ENCODE measurements at places on chromosomes 5 and 9. TPM values are rescaled to one million over a fixed set of nuclear protein-coding genes. Genes with fewer than 3 reads are reported as not detected.

SPINK6 gene
- not detected for total RNA-seq

DNA sequence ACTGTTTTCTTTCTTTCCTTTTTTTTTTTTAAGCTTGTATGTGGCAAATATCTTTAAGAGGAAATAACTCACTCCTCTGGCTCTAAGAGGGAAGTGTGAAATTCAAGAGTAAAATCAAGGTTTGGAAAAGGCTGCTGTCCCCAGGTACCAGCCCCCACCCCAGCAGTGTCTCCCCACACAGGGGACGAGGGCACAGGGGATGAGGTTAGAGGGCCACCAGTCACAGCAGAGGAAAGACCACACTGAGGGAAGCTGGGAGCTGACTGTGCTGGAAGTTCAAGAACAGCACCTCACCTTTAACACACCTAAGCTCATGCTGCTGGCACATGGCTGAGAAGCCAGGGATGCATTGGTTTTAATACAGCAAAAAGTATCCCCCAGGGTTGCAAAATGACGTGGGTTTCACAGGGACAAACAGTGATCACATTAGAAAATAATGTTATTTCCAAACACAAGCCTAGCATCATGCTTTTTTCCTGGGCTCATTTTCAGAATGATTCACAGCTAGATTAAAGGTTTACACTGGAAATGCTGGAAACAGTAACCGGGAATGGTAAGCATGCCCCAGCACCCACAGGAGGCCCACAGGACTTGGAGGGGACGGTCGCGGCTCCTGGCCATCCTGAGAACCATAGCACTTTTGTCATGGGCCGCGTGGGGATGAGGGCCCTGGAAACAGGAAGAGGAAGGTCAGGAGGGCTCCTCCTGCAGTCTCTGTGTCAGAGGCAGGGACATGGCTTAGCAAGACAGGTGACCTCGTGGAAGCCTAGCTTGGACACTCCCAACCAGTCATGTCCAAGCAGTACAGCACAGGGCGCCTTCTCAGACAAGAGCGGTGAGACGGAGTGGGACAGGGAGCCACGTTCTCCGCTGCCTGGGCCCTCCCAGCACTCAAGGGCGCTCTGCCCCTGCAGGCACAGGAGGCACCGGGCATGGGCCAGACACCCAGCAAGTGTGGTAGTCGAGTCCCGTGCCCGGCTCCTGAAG lies 6.9 kb downstream of the LPCAT1 start:
- peak; percentile 86 for DNase-seq

PPP1R26 gene
- 26.3 TPM for total RNA-seq

DNA sequence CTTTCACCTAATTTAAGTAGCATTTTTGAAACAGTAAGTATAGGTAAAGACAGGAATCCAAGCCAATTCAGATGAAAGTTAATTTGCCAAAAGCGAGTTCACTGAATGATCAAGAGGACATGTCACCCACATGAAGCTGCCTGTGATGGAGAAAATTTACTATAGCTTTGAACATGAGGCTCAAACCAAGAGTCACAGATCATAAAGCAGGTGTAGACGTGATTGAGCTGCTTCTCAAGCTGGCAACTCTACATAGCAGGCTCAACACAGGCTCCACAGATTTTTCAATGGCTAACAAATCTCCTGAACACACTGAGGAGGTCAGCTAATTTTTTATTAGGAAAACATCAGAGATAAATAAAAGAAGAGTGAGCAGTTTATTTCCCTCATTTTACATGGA lies 173.7 kb downstream of the FAM114A2 start:
- no peak for DNase-seq

DNA sequence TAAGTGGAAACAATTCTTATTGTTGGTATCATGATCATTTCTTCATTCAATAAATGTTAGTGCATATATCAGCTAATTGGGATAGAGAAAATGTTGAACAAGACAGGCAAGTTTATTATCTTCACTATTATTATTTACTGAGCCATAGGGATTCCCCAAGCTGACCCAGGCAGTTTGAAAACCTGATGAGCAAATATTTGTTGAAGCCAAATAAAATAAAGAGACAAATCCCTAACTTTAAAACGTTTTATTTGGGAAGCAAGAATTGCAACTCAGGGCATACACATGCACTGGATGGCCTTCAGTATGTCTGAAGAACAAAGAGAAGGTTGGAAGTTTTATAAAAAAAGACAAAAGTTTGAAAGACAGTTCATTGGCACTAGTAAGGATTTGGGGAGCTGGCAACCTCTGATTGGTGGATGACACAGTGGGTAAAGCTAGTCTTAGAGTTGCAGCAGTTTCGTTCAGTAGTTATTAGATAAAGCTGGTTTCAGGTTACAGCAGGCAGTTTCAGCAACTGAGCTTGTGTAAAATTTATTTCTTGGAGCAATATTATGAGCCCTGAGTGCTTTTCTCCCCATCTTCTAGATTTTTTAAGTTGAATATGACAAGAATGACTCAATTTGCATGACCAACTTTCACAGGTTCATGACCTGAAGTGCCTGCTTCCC lies 44.7 kb upstream of the PRLR start:
- DNase-seq: no peak

DNA sequence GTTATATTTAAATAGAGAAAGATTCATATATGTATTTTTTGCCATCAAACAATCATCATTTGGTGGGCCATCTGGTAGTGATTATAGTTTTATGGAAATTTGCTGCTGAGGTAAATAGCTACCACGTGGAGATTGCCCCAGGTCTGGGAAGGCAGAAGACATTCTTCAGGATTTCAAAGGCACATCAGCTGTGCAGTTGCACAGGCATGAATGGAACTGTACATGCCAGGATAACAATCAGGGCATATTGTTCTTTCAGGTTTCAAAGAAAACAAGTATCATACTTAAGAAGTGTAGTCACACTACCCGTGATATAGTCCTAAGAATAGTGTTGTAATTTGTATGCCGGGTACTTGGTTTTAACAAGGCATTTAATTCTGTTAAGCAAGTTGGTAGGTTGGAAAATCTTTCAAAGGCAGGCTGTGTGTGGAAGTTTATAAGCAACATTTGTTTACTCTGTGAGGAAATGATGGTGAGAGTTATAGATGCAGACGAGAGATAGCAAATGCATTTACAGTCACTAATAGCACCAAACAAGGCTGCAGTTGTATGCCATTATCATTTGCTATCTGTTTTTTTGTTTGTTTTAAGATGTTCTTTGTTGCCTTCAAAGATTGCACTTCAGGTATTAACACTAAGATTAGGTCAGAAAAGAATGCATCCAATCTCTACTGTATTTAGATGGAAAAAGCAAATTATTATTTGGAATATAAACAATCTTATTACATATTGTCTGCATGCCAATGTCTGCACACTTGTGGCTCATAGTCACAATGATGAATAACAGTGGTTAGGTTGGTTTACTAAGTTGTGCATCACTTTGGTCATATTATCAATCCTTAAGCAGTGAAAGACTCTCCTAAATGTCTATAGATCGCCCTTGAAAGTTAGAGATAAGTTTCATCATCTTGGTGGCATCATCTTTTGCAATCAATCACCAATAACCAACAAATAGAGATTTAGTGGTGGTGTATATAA lies 55.3 kb downstream of the RPS23 start:
- no peak for DNase-seq

IL4 gene
- not detected for total RNA-seq

GRCh38 chr9:112841261-112841660 lies 49.4 kb downstream of the SLC46A2 start:
- no peak for DNase-seq

GRCh38 chr9:84998639-84999038 lies 329.1 kb downstream of the NTRK2 start:
- DNase-seq: no peak

TPPP gene
- total RNA-seq: 0.46 TPM

DNA sequence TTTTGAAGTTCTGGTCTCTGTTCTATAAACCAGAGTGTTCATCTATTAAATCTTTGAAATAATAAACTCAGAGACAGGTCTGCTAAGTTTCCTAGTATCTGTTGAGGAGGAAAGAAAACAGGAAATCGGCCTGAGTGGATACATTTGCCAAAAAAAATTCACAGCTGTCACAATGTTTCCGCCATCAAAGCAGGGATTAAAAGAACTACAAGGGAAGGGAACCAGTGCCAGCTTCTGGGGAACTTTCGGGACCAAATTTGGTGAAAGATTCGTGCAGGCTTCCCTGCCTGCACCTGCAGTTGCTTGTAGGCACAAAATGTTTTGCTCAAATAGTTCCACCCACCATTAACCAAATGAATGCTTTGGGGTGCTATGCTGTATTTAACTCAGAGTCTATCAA lies 267.5 kb downstream of the MSX2 start:
- no peak for DNase-seq

PFN3 gene
- not detected for total RNA-seq

- no peak for DNase-seq
These were observed 1550.9 kb upstream of the CDH6 start for GRCh38 chr5:29642601-29643000.

NNT gene
- 36.5 TPM for total RNA-seq

DNA sequence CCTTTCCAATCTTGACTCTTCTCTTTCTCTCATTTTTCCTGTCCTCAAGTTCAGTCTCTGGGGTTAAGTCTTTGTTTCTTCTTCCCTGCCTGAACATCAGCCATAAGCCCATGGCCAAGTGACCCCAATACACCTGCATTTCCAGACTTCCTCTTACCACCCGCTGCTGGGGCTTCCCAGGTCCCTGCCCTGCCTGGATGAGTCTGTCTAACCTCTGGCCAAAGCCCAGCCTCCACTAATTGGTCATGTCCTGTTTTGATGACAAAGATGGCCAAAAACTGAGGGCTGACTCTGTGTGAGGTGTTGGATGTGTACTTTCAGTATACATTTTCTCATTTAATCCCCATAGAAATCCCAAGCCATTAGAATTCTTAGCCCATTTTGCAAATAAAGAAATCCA lies 47.3 kb downstream of the SH3TC2 start:
- DNase-seq: no peak

- DNase-seq: no peak
These were observed 1.4 kb downstream of the ODF2 start for GRCh38 chr9:128457207-128457606.

GRCh38 chr9:117028103-117028858 lies 341.2 kb downstream of the TRIM32 start:
- DNase-seq: no peak

DNA sequence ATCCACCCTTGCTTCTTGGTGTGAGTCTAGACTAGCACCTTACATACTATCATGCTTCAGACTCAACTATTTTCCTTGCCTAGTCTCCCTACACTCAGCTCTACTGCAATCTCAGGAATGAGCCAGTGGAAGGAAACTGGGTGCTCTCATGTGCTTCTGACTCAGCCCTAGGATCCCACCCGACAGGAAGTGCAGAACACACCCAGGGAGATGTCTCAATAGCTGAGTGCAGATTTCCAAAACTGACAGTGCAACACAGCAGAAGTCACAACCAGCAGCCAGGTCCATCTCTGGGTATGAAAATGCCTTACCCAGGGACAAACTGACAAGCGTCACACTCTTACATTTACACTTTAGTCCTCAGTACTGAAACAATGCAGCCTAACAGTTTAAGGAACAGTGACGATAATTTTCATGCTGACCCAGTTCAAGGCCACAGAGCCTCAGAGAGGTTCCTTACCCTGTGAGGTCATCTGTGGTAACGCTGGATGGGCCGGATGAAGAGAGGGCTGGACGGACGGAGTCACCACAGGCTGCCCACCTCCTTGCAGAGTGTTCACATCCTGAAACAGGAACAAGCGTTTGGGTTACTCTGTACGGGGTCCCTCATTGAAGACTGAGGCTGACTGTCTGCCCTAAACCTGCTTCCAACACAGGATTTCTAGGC lies 33.0 kb downstream of the FKBP15 start:
- DNase-seq: peak; percentile 72

DNA sequence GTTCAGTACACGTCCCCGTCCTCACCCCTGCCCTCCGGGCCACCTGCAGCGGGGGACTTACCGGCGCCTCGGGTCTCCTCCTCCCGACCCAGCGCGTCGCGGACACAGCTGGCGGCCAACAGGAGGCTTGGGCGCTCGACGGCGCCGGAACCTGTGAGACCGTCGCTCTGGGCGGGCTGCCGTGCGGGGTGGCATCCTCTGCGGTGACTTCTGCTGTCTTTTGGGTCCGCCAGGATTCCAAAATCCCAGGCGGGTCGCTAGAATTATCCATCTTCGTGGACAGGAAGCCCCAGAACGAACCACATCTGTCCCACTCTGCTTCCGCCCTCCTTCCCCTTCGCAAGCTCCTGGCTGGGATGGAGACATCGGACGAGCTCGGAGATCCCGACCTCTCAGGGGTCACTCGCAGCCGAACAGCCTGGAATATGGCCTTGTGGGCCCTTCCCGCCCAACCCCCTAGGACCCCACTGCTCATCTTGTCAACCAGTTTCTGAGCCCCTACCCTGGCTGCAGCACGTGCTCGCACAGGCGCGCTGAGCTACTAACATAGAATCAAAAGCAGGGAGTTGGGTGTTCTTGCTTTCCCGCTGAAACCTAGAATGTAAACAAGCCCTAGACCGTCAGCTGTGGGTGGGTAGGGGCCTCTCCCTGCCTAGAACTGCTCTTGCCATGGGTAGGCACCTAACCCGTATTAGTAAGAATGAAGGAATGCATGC lies 947 bp upstream of the MARCHF3 start:
- no peak for DNase-seq

DNA sequence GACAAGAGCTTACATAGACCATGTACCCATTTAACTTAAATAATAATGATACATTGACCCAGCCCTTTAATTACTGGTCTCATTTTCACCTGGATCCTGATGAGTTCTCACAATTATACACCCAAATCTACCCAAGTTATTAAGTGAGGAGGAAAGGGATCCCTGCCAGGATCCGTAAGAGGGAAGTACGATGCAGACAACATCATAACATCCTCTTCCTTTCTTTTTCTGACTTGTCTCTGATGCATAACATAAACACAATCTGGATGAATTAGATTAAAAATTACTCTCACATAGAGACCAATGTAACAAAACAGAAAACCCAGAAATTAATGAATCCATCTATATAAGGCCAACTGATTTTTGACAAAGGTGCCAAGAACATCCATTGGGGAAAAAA lies 17.0 kb downstream of the MARCHF3 start:
- DNase-seq: no peak

GRCh38 chr9:91428436-91428835 lies 4.8 kb upstream of the NFIL3 start:
- no peak for DNase-seq

GRCh38 chr5:141623186-141623585 lies 4.4 kb upstream of the DIAPH1 start:
- DNase-seq: no peak

DNA sequence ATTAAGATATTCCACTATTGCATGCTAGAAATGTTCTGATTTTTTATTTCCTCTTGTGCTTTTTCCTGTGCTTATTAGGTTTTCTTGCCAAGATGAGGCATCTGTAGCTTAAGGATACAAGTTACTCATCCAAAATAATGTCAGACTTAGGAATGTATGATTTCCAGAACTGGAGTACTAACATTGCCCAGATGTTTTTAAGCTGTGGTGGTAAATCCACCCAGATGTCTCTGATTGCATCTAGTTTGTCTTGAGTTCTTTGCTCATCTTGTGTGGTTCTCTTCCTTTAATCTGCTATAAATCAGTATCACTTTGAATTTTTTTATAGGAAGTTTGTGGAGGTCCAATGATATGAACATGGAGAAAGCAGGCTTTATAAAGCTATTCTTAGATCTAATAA lies 337.5 kb upstream of the ZNF608 start:
- DNase-seq: no peak

- DNase-seq: no peak
These were observed 108.4 kb downstream of the ENTREP1 start for GRCh38 chr9:69433392-69433791.

Data from epithelial cell of proximal tubule (primary cell).